NCI-H2081 treated with DMSO at 0.1 percent for 48 hours (cell line): ENCODE measurements at places on chromosomes 6 and 20.

DNA sequence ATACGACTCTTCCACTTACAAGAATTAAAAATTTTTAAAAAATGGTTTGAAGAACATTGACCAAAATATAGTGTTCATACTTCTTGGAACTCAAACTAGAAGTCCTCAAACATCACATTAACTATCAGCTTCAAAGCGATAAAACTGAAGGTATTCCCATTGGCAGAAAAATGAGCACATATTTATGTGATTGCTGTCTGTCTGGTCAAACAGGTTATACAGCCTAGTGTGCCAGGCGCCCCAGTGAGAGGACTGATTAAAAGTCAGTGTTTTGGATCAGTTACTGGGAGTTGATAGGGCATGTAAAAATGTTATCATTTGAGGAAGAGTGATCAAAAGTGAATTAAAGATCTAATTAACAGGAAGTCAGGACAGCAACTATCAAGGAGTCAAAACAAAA lies 738.8 kb downstream of the HDGFL1 start:
- DNase-seq = no peak

DNA sequence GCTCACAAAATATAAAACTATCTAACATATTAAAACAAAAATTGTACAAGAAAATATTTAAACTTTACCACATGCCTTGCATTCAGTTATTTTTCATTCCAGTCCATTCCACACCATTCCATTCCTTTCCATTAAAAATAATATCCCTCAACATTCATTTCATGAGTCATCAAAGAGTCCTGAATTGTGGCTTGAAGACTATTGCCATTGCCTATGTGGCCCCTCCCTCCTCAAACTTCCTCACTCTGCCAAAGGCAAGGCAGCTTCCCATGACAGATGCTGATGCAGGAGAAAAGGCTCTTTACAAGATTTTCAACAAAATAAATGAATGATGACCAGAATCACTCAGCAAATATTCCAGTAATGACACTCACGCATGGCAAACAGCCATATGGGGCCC lies 31.7 kb downstream of the IL20RA start:
- no peak for DNase-seq

DNA sequence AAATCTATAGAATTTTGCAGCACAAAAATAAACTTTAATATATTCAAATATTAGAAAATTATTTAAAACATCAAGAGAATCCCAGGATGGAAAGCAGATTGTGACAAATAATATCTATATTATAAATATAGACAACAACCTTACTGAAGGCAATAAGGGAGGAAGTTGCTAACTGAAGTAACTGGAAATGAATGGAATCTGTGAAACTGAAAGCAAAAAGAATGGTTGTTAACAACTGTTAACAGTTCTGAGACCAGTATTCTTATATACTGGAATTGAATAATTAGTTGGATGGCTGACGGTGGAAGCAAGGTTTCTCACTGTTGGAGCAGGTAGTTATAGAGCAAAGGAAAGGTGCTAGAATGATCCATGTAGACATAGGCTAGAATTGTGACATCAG lies 220.4 kb downstream of the PLCB1 start:
- DNase-seq = no peak

GRCh38 chr20:11411765-11412164 lies 505.9 kb upstream of the BTBD3 start:
- no peak for DNase-seq

DNA sequence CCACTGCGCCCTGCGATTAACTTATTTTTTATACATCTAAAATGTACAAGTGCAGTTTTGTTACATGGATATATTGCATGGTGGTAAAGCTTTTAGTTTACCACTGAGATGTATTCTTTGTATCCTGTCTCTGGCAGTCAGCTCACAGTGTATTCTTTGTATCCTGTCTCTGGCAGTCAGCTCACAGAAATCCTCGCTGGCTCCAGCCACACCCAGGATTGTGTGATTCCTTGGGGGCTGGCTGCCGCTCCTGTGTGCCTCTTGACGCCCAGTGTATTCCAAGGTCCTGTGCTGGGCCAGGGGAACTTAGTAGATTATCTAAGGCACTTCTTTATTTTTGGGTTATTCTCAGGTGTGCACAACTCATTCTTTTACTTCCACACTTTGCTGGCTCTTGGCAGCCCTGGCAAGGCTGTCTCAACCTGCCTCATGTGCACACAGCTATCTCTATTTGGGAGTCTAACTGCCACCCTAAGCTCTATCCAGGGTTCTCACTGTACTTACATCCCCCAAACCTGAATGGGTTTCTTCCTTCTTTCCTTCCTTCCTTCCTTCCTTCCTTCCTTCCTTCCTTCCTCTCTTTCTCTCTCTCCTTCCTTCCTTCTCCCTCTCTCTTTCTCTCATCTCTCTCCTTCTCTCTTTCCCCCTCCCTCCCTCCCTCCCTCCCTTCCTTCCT lies 12.4 kb upstream of the RNF24 start:
- DNase-seq = no peak

DNA sequence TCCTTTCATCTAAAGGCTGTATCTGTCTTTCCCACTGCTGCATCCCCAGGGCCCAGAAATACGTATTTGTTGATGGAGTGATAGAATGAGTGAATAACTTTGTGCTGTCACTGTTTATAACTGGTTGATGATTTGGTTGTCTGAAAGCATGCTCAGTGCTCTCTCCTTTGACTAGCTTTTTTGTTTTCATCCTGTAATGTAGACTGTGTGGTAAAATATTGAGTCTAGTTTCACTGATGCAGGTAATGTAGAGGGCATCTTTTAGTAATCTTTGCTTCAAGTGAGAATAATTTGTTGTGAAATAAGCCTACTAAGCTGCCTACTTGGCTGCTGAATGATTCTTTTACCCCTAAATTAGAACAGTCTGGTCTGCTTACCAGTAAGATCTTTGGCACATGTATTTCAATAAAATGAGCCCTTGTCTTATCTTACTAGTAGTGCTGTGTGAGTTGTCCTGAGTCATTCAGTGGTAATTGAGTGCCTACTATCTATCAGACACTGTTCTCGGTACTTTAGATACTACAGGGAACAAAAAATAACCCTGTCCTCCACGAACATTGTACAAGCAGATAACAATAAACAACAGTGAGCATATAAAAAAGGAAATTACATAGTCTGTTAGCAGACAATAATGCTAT lies 39.9 kb downstream of the MAPK14 start:
- DNase-seq = no peak

- DNase-seq = no peak
Measured at GRCh38 chr20:63068711-63069367, 62.1 kb upstream of the BHLHE23 start.

DNA sequence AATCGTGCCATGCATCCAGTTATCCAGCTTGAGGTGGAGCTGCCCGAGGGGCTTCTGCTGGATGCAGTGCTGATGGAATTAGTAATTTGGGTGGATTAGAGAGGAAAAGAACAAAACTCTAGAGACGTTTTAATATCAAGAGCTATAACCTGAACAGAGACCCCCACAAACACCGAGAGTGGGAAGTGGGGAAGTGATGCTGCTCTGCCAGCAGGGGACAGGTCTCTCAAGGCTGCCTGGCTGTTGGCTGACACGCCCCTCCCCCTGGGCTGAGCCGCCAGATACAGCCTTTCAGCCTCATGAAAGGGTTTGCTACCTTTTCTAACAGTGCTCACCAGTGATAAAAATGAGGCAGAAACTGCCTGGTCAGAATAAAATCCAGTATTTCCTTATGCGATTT lies 9.6 kb downstream of the LEMD2 start:
- no peak for DNase-seq

- DNase-seq = no peak
Measured at GRCh38 chr6:20826378-20826777, 292.1 kb downstream of the CDKAL1 start.

DNA sequence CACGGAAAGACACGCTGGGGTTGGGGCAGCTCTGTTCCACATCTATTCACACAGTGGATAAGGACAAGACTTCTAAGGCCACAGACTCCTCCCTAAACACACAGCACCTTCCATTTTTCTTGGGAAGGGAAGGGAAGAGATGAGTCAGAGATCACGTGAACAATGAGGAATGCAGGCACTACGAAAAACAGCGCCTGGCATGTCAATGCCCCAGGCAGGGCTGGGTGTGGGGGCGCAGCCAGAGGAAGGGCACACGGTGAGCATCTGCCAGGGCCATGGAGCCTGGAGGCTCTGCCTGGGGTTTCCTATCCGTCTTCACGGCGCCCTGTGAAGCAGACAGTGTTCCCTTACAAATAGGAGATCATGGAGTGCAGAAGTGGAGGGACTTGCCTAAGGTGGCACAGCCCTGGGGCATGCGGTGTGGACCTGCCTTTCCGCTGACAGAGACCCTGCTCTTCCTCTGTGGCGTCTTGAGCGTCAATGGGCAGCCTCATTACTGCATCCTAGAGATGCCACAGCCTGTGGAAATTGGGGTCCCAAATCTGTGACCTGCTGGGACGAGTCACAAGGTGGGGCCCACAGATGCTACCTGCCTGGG lies 15.4 kb downstream of the UNC93A start:
- DNase-seq = no peak

DNA sequence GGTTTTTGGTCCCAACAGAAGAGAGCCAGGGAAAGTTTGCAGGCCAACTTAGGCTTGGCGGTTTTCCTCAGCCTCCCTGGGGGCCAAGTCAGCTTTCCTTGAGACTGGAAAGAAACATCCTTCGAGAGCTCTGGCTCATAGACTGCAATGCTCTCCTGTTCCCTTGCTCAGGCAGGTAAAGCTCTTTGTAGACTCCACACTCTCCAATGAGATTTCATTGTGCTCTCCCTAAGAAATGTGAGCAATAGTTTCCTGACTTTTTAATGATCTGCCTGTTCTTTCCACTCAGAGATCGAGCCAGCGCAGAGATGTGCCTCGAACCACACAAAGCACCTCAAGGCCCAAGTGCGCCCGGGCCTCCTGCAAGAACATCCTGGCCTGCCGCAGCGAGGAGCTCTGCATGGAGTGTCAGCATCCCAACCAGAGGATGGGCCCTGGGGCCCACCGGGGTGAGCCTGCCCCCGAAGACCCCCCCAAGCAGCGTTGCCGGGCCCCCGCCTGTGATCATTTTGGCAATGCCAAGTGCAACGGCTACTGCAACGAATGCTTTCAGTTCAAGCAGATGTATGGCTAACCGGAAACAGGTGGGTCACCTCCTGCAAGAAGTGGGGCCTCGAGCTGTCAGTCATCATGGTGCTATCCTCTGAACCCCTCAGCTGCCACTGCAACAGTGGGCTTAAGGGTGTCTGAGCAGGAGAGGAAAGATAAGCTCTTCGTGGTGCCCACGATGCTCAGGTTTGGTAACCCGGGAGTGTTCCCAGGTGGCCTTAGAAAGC lies 13.9 kb downstream of the TNFAIP3 start:
- no peak for DNase-seq

DNA sequence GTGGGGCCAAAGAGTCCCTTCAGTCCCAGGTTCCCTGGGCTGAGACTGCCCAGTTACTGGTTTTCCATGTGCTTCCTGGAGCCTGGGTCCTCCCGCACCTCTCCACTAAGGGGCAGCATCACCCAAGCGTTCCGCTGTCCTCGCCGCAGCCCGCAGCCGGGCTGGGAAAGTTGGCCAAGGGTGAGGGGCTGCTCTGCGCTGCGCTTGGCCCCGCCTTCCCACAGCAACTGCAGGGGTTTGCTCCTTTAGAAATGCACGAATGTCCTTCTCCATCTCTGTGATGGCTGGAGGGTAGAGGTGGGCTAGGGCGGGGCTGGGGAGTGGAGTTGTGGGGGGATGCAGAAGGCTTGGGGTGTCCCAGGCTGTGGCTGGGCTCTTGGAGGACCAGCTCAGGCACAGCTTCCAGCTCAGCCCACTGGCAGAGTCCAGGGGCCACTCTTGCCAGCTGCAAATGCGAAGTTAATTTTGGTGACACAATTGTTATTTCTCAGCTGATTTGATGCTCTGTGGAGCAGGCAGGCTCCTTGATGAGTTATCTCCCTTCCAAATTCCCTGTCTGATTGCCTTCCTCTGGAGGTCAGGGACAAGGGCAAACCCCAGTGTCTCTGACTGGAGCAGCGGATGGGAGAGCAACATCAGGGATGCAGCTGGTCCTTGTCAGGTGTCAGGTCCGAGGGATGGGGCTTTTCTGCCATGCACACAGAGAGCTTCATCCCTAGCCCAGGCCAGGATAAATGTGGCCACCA lies 63.2 kb downstream of the NOL4L start:
- no peak for DNase-seq

DNA sequence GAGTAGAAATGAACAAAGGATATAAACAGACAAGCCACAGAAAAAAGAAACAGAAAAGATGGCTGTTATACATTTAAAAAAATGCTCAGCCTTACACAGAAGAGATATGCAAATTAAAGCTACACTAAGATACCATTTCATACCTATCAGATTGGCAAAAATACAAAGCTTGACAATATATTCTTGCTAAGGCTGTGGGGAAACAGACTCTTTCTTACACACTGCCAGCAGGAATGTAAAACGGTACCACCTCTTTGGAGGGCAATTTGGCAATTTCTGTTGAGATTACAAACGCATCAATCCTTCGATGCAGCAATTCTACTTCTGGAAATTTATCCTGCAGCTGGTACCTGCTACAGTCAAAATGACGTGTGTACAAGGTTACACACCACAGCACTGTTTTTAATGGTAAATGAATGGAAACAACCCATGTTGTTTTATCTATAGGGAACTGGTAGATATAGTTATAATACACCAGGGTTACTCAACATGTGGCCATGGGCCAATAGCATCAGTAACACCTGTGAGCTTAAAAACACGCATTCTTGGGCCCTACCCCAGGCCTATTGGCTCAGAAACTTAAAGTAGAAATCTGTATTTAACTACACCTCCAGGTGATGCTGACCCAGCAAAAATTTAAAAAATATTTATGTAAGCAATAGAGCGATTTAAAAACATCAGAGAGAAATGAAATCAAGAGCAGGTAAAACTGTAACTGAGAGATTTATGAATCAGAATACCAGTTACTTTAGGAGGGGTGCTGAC lies 53.3 kb downstream of the TRAM2 start:
- DNase-seq = no peak

DNA sequence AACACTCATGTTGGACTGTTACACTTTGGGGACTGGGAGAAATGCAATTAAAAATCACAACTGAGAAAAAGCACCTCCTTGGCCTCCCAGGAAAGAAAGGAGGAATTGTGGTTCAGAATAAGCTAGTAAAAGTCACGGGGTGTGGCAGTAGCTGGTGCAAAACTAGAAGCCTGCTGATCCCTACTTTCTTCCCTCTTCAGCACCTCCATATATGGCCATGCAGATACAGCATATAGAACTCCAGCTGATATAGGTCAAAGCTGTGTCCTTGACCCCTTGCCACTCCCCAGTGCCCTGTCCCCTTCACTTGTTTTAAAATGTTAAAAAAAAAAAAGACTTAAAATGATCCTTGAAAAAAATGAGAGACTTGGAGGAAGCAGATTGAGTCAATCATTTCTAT lies 5.5 kb upstream of the FLRT3 start:
- DNase-seq = no peak

DNA sequence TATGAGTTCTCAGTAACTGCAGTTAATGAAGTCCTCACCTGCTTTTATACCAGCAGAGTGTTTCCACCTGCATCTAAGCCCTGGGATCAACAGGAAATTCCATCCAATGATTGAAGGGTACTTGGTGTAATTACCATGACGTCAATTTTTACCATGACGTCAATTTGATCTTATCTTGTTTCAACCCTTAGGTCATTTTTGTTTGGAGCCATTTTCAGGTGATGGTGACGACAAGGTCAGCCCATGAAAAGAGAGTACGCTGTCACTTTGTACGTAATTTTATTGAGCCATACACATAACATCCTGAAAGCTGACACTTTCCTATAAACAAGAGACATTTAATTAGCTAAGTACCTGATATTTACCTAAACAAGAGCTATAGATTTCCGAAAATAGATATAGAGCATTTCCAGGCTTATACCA lies at the start of gene CGA:
TSS of gene CGA (minus strand) at position 20 of the 423 bp plus-strand sequence. CDS start 6,906 bp downstream, outside the sequence.
- DNase-seq = no peak
